ENCODE measurements at places on chromosomes 3 and 15. TPM values are rescaled to one million over a fixed set of nuclear protein-coding genes. Genes with fewer than 3 reads are reported as not detected.

TRH gene
- 0.62 TPM for total RNA-seq

NDUFB4 gene
- total RNA-seq = 60.2 TPM

CLDN11 gene
- total RNA-seq = 4.1 TPM

MEF2A gene
- total RNA-seq = 166 TPM

EOMES gene
- 0.31 TPM for total RNA-seq

GOLGA6A gene
- not detected for total RNA-seq

PLCB2 gene
- 8.7 TPM for total RNA-seq

GOLGA6D gene
- not detected for total RNA-seq

CYP8B1 gene
- not detected for total RNA-seq

BAHD1 gene
- total RNA-seq = 13.6 TPM

RETNLB gene
- total RNA-seq = not detected

GOLGA8J gene
- total RNA-seq = not detected

LRRIQ4 gene
- not detected for total RNA-seq

IL20RB gene
- 5.4 TPM for total RNA-seq

PXYLP1 gene
- total RNA-seq = 20.7 TPM
